Left kidney (tissue), 8 donors: ENCODE measurements at places on chromosomes 5 and 9.

- no peak for DNase-seq
Observed at GRCh38 chr5:135832941-135833920, 1.2 kb upstream of the SLC25A48 start.

- no peak for DNase-seq
Observed at GRCh38 chr5:35815089-35815936, 41.4 kb upstream of the IL7R start.

GRCh38 chr9:32171339-32171738 lies 213.1 kb upstream of the ACO1 start:
- peak; percentile 4 for DNase-seq

GRCh38 chr9:127905788-127906191 lies 6.4 kb upstream of the ST6GALNAC6 start:
- no peak for DNase-seq

DNA sequence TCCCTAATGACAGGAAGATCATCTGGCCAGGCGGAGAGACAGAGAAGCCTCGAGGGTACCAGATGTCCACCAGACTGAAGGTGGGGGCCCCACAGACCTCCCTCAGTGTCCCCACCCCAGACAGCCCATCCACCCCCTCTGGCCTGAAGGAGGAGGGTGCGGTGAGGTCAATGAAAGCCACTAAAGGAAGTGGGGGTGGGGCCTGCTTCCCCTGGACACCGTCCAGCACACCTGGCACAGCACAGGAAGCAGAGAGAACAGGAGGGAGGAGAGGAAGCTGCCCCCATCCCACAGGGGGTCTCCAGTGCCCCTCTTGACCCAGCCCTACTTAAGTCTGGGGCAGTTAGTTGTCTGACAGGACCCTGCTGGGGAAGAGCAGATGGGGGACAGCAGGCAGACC lies 11.2 kb downstream of the LRRC26 start:
- no peak for DNase-seq

DNA sequence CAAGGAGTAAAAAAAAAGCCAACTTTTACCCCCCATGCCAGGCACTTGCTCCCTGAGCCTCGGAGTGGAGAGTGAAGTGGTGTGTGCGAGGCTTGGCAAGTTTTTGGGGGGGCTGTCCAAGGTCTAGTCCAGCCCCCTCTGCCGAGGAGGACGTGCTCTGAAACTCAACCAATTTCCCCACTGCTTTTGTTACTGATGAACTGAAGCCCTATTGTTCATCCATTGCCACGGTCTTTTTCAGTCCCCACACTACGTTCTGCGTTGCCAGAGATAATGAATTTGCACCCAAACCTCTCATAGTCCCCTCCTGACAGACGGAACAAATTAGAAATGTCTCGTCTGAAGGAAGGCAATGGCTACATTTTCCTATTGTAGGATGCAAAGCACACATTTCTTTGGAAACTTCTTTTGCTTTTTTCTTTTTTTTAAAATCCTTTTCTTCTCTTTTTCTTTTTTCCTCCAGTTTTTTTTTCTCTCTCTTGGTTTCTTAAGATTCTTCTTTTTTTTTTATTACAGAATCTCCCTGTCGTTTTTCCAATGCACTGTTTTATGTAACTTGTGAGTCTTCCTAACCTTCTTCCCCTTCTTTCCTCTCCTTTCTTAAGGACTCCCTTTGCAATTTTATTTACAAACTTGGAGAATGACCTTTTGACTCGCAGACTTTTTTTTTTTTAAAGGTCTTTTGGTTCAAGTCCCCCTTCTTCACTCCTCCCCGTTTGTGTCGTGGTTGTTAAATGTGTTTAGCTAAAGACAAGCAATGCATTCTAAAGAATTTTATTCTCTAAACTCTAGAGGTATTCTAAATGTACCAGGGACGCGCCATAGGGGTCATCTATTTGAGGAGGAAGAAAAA lies 209.5 kb downstream of the MEF2C start:
- no peak for DNase-seq

GRCh38 chr9:34518110-34518616 lies 4.6 kb downstream of the ENHO start:
- no peak for DNase-seq

- no peak for DNase-seq
Observed at GRCh38 chr5:19235101-19235584, 752.9 kb downstream of the CDH18 start.

- no peak for DNase-seq
Observed at GRCh38 chr5:37850226-37850865, 10.5 kb upstream of the GDNF start.

- no peak for DNase-seq
Observed at GRCh38 chr9:78620303-78620702, 323.4 kb downstream of the PSAT1 start.

GRCh38 chr5:67104859-67105258 lies 91.7 kb downstream of the CD180 start:
- DNase-seq: no peak

GRCh38 chr9:110143485-110143884 lies 64.5 kb downstream of the C9orf152 start:
- DNase-seq: no peak

DNA sequence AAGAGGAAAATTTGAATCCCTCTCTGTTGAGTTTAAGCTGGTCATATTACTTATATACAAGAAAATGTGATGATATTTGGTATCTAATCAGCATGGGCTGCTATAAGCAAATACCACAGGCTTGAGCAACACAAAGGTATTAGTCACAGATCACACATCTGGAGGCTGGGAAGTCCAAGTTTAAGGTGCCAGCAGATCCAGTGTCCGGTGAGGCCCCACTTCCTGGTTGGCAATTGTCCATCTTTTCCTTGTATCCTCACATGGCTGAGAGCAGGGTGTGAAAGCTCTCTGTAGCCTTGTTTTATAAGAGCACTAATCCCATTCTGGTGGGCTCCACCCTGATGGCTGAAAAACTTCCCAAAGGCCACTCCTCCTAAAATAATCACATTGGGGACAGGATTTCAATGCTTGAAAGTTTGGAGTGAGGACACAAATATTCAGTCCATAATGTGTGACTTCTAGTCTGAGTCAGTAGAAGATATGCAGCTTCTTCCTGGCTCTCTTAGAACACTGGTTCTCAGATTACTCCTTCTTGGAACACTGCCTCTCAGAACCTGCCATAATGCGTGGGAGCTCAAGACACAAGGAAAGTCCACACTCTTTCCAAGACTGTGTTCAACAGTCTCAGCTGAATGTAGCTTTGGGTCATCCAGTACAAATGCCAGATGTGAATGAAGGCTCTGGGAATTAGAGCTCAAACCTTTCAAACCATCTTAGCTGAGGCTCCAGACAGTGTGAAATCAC lies 124.1 kb downstream of the PRDM9 start:
- DNase-seq: no peak
